CD8-positive, alpha-beta memory T cell (primary cell): ENCODE measurements at places on chromosomes 12 and 14. TPM values are rescaled to one million over a fixed set of nuclear protein-coding genes. Genes with fewer than 3 reads are reported as not detected.

GRCh38 chr12:92035477-92035876, 110.2 kb downstream of the BTG1 start:
- H3K27ac ChIP-seq, result peak overlapping the region; percentile 36
- H3K4me1 ChIP-seq, result peaks cover 73% of the 10 kb centered on the region
- peak overlapping the region; percentile 44 for H3K4me3 ChIP-seq
- no peak for DNase-seq
- H3K36me3 ChIP-seq, result no peaks in the 10 kb centered on the region
- H3K27me3 ChIP-seq, result no peaks in the 10 kb centered on the region

DNA sequence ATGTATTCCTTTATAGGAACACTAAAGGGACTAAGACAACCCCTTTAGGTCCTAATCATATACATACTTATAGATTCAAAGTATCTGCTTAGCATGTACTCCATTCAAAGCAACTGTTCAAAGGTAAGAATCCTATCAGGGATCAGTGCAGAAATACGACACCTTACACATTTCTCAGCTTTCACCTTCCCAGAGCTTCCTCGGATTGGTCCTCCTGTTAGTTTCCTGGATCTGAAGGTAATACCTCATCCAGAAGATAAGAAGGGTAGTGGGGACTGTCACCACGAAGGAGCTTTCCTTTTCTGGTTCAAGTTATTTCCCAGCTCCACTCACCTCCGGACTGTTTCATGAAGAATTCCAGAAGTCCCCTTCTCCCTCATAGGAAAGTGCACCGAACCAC, 38.0 kb downstream of the RCOR1 start:
- peak overlapping the region; percentile 9 for H3K27ac ChIP-seq
- DNase-seq, result no peak
- H3K27me3 ChIP-seq, result no peaks in the 10 kb centered on the region
- no peaks in the 10 kb centered on the region for H3K36me3 ChIP-seq

DNA sequence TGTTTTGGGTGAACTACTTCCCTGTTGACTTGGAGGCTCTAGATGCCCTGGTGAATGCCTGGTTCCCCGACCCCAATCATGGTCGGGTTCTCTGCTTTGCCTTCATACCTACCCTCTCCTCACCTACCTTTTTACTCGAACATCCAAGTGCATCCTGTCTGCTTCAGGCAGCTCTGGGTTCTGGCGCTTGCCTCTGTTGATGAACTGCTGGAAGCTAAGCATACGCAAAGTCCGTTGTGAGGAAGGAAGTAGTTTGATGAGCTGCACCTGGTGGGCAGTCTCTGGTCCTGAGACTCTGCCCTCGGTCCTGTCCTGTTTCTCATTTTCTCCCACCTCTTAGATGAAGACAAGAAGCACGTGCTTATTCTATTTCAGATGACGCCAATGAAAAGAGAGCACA, 13.6 kb downstream of the KCNH3 start:
- peaks cover 9% of the 10 kb centered on the region for H3K4me1 ChIP-seq
- H3K27me3 ChIP-seq, result peaks cover 9% of the 10 kb centered on the region
- no peak for DNase-seq
- H3K4me3 ChIP-seq, result no peak overlapping the region

Gene PMCH
- 2.1 TPM for total RNA-seq

Gene PITPNM2
- 6.1 TPM for total RNA-seq

GRCh38 chr12:58640314-58640713, 280.0 kb downstream of the LRIG3 start:
- H3K36me3 ChIP-seq, result no peaks in the 10 kb centered on the region
- H3K4me1 ChIP-seq, result no peaks in the 10 kb centered on the region
- no peak for DNase-seq
- H3K4me3 ChIP-seq, result no peak overlapping the region
- H3K27me3 ChIP-seq, result no peaks in the 10 kb centered on the region

DNA sequence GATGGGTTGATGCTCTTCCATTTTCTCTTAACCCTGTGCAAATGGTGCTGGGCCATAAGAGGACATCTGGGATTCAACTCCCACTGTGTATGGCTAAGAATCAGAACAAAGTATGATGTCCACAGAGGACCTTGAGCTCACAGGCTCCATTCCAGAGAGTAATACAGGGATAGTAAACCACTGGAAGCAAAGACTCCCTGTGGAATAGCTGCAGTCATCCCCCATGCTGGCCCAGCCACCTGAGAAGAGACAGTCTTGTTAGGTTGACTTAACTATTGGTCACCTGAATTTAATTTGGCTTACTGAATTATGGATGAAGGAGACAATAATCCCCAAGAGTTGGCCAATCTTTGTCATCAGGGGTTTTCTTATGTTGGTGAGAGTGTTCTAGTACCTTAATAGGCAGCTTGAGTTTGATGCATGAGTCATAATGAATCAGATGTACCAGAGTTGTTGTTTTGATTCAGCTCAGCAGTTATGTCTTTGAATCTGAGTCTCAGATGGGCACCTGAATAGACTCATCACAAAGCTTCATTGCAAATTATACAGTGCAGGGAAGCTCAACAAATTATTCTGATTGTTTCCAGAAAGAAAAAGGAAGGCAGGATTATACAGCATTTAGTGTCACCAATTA, 122.7 kb downstream of the SSPN start:
- no peaks in the 10 kb centered on the region for H3K4me1 ChIP-seq
- H3K4me3 ChIP-seq, result no peak overlapping the region
- no peak overlapping the region for H3K27ac ChIP-seq
- no peaks in the 10 kb centered on the region for H3K27me3 ChIP-seq

Gene OR6C2
- not detected for total RNA-seq

- no peak overlapping the region for H3K27ac ChIP-seq
- no peaks in the 10 kb centered on the region for H3K36me3 ChIP-seq
- DNase-seq, result no peak
- no peaks in the 10 kb centered on the region for H3K27me3 ChIP-seq
- no peak overlapping the region for H3K4me3 ChIP-seq
- H3K4me1 ChIP-seq, result no peaks in the 10 kb centered on the region
These were observed 218.2 kb downstream of the PRKD1 start for GRCh38 chr14:29709490-29709889.

- H3K27me3 ChIP-seq, result no peaks in the 10 kb centered on the region
- H3K4me1 ChIP-seq, result peaks cover 5% of the 10 kb centered on the region
- H3K27ac ChIP-seq, result no peak overlapping the region
- no peak overlapping the region for H3K4me3 ChIP-seq
These were observed 138.5 kb downstream of the FUT8 start for GRCh38 chr14:65550779-65551643.

Gene TMEM119
- not detected for total RNA-seq

Gene GPR135
- total RNA-seq, result 0.90 TPM

GRCh38 chr12:130286041-130286440, 51.6 kb upstream of the PIWIL1 start:
- H3K4me3 ChIP-seq, result no peak overlapping the region
- no peaks in the 10 kb centered on the region for H3K4me1 ChIP-seq
- no peaks in the 10 kb centered on the region for H3K36me3 ChIP-seq

GRCh38 chr14:95395098-95395737, 75.5 kb upstream of the CLMN start:
- H3K27me3 ChIP-seq, result no peaks in the 10 kb centered on the region
- DNase-seq, result no peak
- H3K27ac ChIP-seq, result no peak overlapping the region
- no peaks in the 10 kb centered on the region for H3K4me1 ChIP-seq
- H3K36me3 ChIP-seq, result no peaks in the 10 kb centered on the region

Gene NDUFA9
- 143 TPM for total RNA-seq

GRCh38 chr12:121637231-121637914, 11.0 kb downstream of the ORAI1 start:
- peaks cover 1% of the 10 kb centered on the region for H3K36me3 ChIP-seq
- peak overlapping the region; percentile 53 for H3K4me3 ChIP-seq
- peak overlapping the region; percentile 69 for H3K27ac ChIP-seq
- no peaks in the 10 kb centered on the region for H3K27me3 ChIP-seq
- H3K4me1 ChIP-seq, result peaks cover 54% of the 10 kb centered on the region

Gene TMTC1
- not detected for total RNA-seq

GRCh38 chr14:35855876-35856481, 29.8 kb downstream of the BRMS1L start:
- no peak for DNase-seq
- no peaks in the 10 kb centered on the region for H3K4me1 ChIP-seq
- no peaks in the 10 kb centered on the region for H3K36me3 ChIP-seq
- H3K27ac ChIP-seq, result no peak overlapping the region
- H3K27me3 ChIP-seq, result no peaks in the 10 kb centered on the region
- no peak overlapping the region for H3K4me3 ChIP-seq

Gene GUCY2C
- total RNA-seq, result not detected

Gene TAC3
- total RNA-seq, result not detected

Gene ATF1
- 50.8 TPM for total RNA-seq

- H3K36me3 ChIP-seq, result no peaks in the 10 kb centered on the region
- DNase-seq, result no peak
- no peaks in the 10 kb centered on the region for H3K27me3 ChIP-seq
- no peak overlapping the region for H3K27ac ChIP-seq
- H3K4me3 ChIP-seq, result no peak overlapping the region
These were observed 163.0 kb downstream of the RBM19 start for GRCh38 chr12:113802966-113803758.

DNA sequence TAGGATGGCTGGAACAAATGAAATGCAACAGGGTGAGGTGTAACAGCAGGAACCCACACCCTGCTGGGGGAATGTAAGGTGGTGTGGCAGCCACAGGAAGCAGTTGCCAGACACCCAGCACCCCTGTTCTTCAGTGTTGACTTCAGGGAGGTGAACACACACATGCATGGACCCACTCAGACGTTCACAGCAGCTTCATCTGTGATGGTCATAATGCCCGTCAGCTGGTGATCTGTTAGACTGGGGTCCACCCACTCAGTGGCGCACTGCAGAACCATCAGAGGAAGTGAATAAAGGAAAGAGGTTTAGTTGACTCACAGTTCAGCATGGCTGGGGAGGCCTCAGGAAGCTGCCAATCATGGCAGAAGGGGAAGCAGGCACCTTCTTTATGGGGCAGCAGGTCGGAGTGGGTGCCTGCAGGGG, 22.7 kb upstream of the TEX22 start:
- H3K27me3 ChIP-seq, result no peaks in the 10 kb centered on the region
- no peak overlapping the region for H3K4me3 ChIP-seq
- no peaks in the 10 kb centered on the region for H3K36me3 ChIP-seq
- H3K27ac ChIP-seq, result no peak overlapping the region
- peak; percentile 9 for DNase-seq
- peaks cover 19% of the 10 kb centered on the region for H3K4me1 ChIP-seq

Gene KRT74
- not detected for total RNA-seq

Gene KRT3
- total RNA-seq, result not detected

Gene PLA2G1B
- not detected for total RNA-seq

- no peaks in the 10 kb centered on the region for H3K36me3 ChIP-seq
- peak overlapping the region; percentile 0 for H3K4me3 ChIP-seq
- no peak for DNase-seq
- H3K4me1 ChIP-seq, result peaks cover 79% of the 10 kb centered on the region
- no peak overlapping the region for H3K27ac ChIP-seq
- no peaks in the 10 kb centered on the region for H3K27me3 ChIP-seq
These were observed 10.9 kb downstream of the RAP1B start for GRCh38 chr12:68621472-68622081.

Gene GDF3
- not detected for total RNA-seq

GRCh38 chr12:71639341-71639760, 24.3 kb downstream of the ZFC3H1 start:
- peaks cover 50% of the 10 kb centered on the region for H3K36me3 ChIP-seq
- no peaks in the 10 kb centered on the region for H3K4me1 ChIP-seq
- DNase-seq, result no peak
- H3K27ac ChIP-seq, result no peak overlapping the region

DNA sequence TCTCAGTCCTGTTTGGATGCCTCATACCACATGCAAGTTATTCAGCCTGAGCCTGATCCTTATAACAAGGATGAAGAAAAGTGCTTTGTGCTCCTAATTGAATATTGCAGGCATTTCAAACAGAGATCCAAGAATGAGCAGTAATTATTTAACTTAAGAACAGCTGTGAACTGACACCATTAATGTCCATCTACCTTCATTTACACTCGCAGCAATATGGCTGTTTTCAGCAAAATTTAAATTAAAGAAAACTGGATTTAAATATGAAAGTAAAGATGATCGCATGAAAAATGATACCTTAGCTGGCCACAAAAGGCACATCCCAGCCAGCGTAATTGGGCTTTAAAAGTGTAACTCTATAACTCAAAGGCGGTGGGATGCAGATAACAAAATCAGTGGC, 466.3 kb downstream of the GALC start:
- H3K4me3 ChIP-seq, result no peak overlapping the region
- no peaks in the 10 kb centered on the region for H3K27me3 ChIP-seq
- H3K4me1 ChIP-seq, result no peaks in the 10 kb centered on the region
- H3K27ac ChIP-seq, result no peak overlapping the region
- DNase-seq, result no peak
- no peaks in the 10 kb centered on the region for H3K36me3 ChIP-seq

- H3K4me3 ChIP-seq, result no peak overlapping the region
- H3K4me1 ChIP-seq, result no peaks in the 10 kb centered on the region
- H3K27me3 ChIP-seq, result no peaks in the 10 kb centered on the region
- DNase-seq, result no peak
- H3K27ac ChIP-seq, result no peak overlapping the region
These were observed 276.9 kb downstream of the CACNA1C start for GRCh38 chr12:2329661-2330210.
